ENCODE measurements at places on chromosomes 2 and 18.

GRCh38 chr2:174561283-174561971 is 36.2 kb downstream of the WIPF1 start:
- DNase-seq: no peak

- DNase-seq: no peak
These were observed 108.7 kb upstream of the FSHR start for GRCh38 chr2:49262801-49263560.

GRCh38 chr2:68970566-68971265 is 3.7 kb upstream of the GKN1 start:
- DNase-seq: no peak

GRCh38 chr18:36411745-36412168 is 114.2 kb downstream of the FHOD3 start:
- DNase-seq: no peak

DNA sequence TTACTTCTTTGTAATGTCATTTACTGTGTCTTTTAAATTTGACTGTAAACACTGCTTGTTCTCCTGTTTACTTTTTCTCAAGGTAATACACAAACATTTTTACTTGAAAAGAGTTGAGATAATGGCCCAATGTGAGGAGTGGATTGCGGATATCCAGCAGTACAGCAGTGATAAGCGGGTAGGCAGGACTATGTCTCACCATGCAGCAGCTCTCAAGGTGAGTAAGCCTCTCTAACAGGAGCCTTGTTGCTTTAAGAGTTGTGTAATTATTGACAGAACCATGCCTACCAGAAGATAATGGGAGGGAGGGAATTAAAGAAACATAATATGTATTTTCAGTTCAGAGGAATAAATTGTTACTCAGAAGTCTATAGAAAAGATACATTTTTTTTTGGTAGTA is 16.5 kb upstream of the TTC27 start:
- DNase-seq: no peak

- DNase-seq: no peak
These were observed 19.3 kb downstream of the SLC30A3 start for GRCh38 chr2:27243391-27244130.

GRCh38 chr2:97712693-97713295 is 582 bp upstream of the ZAP70 start:
- no peak for DNase-seq

DNA sequence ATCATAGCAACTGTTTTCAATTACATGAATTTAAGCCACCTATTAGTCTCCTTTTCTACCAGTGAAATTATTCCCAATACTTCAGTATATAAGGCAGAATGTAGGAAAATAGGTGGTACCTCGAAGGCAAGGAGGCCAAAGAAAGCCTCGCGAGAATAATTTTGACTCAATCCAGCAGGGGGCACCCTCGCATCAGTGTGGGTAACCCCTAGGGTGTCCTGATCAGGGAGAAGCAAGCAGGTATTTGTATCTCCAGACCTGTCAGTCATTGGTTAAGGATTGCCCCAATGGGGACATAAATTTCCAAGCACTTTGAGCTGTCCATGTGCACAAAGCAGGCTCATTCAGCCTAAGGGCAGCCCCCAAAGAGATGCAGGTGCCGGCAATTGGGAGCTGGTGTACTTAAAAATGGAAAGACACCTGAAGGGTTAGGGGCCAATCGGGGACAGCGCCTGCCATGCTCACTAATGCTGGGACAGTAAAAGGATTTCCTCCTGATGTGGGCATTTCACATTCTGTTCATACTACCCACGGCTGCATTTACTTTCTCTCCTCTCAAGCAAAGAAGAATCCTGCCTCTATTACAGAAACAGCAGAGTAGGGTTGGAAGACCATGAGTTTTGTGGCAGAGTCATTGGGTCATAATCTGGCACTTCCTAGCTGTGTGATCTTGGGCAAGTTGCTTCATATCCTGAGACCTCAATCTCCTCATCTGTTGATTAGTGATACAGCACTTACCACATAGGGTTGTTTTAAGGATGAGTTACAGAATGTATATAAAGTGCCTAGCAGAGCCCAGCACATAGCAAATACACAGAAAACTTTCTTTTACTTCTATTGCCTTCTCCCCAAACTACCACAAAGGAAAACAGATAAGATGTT is 136.1 kb downstream of the ICOS start:
- DNase-seq: peak; percentile 63

DNA sequence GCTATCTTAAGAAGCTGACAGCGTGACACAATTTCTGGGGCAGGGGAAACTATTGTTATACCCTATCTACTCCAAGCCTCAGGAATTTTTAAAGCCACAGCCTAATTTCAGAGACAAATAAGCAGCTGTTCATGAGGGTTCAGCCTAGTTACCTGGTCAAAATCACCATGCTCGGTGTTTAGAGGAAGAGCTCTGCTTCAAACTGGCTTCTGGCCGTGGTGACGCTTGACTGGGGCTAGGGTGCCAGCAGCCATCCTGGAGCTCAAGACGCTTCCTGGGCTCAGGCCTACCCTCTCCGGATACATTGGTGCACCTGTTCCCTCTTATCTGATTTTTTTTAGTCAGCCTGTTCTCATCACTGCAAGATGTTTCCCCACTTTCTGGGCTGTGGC is 41.7 kb downstream of the FRZB start:
- no peak for DNase-seq

DNA sequence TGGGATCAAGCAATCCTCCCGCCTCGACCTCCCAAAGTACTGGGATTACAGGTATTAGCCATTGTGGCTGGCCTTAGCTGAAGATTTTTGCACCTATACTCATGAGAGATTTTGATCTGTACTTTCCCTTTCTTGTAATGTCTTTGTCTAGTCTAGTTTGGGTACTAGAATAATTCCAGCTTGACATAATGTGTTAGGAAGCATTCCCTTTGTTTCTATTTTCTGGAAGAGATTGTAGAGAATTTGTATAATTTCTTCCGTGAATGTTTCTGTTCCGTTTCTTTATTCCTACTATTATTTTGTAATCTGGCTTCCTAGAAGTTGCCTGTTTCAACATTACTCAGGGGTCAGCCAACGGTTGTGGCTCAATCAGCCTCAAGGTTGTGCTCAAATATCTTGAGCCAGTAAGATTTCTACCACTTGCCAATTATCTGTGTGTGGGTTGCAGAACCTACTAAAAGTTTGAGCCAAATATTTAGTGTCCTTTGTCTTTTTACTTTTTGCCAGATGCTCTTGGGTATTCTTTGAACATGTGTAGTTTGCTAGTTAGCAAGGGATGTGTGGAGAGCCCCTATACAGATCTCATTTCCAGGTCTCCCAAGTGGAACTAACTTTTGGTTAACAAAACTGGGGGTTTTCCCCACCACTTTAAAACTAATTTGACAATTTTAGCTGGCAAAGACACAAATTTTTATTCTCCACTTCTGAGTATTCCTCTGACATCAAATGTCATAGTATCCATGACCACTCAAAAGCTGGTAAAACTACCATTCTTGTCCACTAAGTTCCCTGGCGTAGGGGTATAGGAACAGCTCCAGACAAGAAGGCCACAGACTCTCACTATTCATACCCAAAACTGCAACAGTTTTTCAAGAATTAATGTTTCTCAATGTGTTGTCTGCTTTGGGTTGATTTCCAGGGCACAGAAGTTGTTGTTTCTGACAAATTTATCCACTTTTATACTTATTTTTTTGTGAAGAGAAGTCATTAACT is 42.8 kb upstream of the BAZ2B start:
- DNase-seq: peak; percentile 48

- DNase-seq: peak; percentile 28
These were observed 31.8 kb downstream of the CREB1 start for GRCh38 chr2:207561386-207562080.

DNA sequence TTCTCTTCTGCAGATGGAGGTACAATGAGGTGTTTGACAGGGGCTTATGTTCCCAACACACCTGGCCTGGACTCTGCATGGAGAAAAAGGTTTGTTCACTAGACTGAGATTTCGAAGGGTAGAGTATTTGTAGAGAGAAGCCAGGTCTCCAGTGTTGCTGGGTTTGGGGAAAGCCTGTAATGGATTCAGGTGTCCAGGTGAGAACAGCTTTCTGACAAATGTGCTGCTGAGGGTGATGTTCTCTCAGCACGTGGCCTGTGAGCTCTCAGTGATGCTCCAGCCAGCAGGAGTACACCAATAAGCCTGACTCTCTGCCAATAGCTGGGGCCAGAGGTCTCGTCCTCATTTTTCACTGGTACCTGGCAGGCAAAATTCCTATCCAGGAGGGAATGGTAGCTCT is 43.8 kb upstream of the ARHGAP25 start:
- no peak for DNase-seq
